ENCODE measurements at places on chromosomes 2 and 18. TPM values are rescaled to one million over a fixed set of nuclear protein-coding genes. Genes with fewer than 3 reads are reported as not detected.

The BOLL gene
- not detected for polyA plus RNA-seq

The BOK gene
- 132 TPM for polyA plus RNA-seq

- DNase-seq, result peak; percentile 77
Observed at GRCh38 chr2:70789304-70790135, 923 bp downstream of the FIGLA start.

- DNase-seq, result no peak
Observed at GRCh38 chr2:33495683-33496082, 19.2 kb downstream of the RASGRP3 start.

The DSC3 gene
- polyA plus RNA-seq, result 0.04 TPM

The DNER gene
- polyA plus RNA-seq, result 0.01 TPM

- no peak for DNase-seq
Observed at GRCh38 chr2:191215666-191216065, 29.5 kb upstream of the MYO1B start.

GRCh38 chr2:138223319-138223718 is 259.0 kb downstream of the HNMT start:
- DNase-seq, result no peak

The NOSTRIN gene
- polyA plus RNA-seq, result not detected

The ZEB2 gene
- 17.9 TPM for polyA plus RNA-seq

DNA sequence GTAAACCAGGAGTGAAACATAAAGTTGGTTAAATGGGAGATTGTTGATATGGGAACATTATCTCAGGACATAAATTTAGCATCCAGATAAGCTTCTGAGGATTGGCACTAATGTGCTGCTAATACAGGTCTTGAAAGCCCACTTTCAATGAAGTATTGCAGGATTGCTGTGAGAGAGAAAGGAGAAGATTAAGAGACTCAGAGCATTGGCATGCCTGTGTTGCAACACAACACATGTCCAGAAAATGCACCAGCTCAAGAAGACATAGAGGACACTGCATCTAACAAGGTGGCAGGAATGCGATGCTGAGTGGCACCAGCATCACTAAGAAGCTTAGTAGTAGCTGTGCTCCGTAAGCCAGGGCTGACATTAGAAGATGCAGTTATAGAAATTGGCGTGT is 728.9 kb downstream of the SUCLG1 start:
- DNase-seq, result no peak

DNA sequence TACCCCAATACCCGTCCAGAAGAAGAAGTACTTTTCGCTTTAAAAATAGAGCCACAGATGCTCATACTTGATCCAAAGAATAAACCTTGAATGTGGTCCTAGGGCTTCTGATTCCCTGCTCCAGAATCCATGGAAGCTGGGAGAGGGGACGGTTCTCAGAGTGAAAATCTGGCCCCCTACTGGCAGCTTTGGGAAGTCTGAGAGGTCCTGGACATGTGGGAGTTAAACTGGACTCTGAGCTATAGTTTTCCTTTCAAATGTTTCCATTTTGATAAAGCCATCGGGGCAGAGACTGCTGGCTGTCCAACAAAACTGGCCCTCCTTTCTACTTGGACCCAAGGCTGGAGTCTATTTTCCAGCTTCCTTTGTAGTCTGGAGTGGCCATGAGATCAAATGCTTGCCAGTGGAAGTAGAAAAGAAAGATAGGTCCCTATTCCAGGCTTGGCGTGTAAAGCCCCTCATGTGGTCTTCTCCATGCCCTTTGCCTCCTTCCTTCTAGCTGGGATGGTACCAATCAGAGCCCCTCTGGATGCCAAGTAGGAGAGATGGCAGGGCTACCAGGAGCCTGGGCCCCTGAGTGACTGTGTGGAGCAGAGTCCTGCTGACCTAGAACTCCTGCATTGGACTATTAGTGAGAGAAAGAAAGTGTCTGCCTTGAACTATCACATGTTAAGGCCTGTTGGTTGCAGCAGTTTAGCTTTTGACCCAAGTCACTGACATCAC is 37.7 kb upstream of the TBC1D8 start:
- peak; percentile 41 for DNase-seq

DNA sequence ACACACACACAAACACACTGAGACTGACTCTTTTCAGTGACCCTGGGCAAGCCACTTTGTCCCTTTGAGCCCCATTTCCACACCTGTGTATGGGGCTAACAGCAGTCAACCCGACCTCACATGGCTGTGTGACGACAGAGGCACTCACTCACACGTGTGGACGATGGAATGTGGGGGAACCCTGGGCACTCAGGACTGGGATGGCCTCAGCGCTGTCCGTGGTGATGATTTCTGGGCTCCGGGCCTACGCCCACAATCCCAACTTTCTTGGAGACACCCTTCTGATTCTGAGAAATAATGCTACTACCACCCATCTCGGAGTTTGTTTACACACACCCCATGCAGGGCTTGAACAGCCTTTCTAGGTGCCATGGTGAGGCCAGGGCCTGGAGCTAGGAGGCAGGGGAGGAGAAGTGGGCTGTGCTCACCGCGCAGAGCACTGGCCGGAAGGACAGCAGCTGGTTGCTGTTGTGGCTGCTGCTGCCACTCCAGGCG is 1.5 kb downstream of the CRYBA2 start:
- DNase-seq, result no peak

Measured in endothelial cell of umbilical vein (primary cell).